ENCODE measurements at places on chromosomes 2 and 18. TPM values are rescaled to one million over a fixed set of nuclear protein-coding genes. Genes with fewer than 3 reads are reported as not detected.

DNA sequence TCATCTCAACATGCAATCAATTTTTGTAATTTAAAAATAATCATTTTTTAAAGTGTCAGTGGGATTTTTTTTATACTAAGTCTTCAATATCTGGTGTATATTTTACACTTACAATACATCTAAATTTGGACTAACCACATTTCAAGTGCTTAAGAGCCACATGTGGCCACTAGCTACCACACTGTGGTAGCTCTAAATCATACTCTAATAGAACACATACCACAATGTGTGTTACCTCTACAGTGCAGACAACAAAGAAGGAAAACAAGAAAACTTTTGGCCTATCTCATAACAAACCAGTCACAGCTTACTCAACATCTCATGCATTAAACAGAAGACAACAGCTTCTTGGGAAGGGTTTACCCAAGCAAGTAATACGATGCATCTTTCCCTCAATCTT is 24.5 kb downstream of the PIAS2 start:
- no peaks in the 10 kb centered on the region for H3K27me3 ChIP-seq
- H3K4me1 ChIP-seq, result no peaks in the 10 kb centered on the region
- no peak for DNase-seq
- no peak overlapping the region for H3K4me3 ChIP-seq

DNA sequence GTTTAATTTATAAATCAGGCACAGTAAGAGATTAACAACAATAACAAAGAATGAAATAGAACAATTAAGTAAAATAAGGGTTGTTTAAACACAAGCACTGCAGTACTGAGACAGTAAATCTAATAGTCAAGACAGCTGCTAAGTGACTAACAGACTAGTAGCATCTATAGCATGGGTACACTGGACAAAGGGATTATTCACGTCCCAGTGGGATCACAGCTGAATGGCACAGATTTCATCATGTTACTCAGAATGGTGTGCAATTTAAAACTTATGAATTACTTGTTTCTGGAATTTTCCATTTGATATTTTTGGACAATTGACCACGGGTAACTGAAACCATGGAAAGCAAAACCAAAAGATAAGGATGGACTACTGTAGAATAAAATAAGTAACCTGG is 161.9 kb upstream of the DAPL1 start:
- no peak overlapping the region for H3K4me3 ChIP-seq
- no peaks in the 10 kb centered on the region for H3K4me1 ChIP-seq
- no peak for DNase-seq

GRCh38 chr2:238004077-238004830 is 37.4 kb downstream of the UBE2F start:
- peak overlapping the region; percentile 1 for H3K27ac ChIP-seq
- peaks cover 18% of the 10 kb centered on the region for H3K4me1 ChIP-seq
- no peak overlapping the region for H3K4me3 ChIP-seq
- no peaks in the 10 kb centered on the region for H3K27me3 ChIP-seq

DNA sequence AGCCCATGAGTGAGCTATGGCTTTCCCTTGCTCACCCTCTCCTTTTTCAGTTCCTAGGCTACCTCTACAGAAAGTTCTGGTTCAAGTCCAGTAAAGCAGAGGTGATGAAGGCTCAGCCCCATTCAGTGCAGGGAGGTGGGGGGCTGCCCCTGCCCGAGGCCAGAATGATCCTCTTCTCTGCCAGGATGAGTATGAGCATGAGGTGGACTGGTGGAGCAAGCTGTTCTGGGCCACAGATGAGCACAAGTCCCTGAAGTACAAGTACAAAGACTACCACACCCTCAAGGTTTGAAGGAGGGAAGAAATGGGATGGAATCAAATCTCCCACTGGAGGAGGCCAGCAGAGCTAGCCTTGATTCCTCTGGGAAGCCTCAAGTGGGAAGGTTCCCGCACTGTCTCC is 42.4 kb downstream of the LMAN2L start:
- no peak for DNase-seq
- H3K27ac ChIP-seq, result no peak overlapping the region
- H3K27me3 ChIP-seq, result no peaks in the 10 kb centered on the region
- H3K36me3 ChIP-seq, result no peaks in the 10 kb centered on the region
- no peak overlapping the region for H3K4me3 ChIP-seq

DNA sequence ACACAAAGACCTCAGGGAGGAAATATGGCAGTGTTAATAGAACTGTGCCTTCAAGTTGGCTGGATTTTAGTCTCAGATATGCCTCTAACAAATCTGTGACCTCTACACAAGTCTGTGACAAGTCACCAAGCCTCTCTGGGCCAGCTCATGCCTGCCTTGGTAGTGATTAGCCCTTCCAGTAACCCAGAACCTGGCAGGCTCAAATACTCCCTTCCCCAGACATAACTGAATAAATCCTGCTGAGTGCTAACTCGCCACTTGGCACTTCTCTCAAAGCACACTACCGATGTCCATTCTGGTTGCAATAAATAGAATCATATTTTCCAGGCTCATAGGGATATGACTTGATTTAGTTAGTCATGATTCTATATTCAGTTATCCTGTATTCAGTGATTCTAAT is 15.3 kb upstream of the THSD7B start:
- H3K4me1 ChIP-seq, result no peaks in the 10 kb centered on the region
- DNase-seq, result no peak

DNA sequence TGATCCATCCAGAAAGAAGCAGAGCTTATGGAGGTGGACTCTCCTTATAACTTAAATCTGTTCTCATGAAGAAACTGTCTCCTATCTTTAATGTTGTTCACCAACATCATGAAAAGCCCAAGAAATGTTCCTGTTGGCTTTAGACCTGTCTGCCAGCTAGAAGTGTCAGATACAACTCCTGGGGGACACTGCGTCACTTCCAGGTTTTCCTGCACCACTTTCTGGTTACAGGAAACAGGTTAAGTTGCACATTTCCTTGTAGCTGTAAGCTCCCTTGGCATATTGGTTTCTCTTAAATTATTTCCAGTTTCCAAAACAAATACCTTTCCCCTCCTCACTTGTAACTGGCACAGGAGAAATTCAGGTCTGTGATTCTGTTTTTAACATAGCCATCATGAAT is 2.9 kb downstream of the CEP68 start:
- no peaks in the 10 kb centered on the region for H3K36me3 ChIP-seq
- no peak overlapping the region for H3K4me3 ChIP-seq
- no peak overlapping the region for H3K27ac ChIP-seq
- peaks cover 26% of the 10 kb centered on the region for H3K4me1 ChIP-seq
- DNase-seq, result no peak

DNA sequence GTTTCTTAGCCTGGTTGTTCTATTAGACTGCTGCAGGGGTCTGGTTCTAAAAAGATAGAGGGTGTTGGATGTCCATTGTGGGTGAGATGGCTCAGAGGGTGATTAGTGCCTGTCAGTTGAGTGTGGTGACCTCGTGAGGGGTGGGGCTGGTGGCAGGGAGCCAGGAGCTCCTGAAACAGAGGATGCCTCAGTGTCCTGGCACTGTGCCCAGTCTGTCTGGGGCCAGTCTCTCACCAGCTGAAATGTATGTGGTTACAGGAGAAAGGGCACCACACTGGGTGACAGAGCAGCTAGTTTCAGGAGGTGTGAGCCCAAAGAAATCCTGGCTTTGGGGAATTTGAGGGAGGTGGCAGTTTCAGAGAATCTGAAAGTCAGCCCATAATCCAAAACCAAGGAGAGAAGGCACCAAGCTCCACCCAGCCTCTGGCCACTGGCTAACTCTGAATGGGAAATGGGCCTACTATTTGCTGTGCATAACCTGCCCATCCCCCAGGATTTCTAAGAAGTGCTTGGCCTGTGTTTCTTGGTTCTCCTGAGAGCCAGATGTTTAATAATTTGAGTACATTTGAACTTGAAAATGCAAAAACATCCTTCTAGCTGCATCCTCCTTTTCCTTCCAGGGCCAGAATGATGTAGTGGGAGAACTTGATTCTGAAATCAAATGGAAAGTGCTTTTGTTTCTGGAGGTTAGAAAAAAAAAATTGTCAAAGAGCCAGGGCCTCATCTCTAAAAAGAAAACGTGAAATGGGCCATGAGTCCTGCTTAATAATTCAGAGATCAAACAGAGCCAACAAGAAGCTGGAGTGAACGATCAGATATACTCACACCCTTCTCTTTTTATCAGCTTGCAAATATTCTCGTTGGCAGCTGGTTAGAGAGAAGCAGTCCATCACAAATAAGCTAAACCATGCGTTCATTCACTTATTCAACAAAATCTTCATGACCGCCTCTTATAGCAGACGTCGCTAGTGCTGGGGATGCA is 92.3 kb downstream of the B3GNT2 start:
- peak; percentile 38 for DNase-seq
- H3K27ac ChIP-seq, result no peak overlapping the region
- H3K27me3 ChIP-seq, result no peaks in the 10 kb centered on the region
- no peaks in the 10 kb centered on the region for H3K36me3 ChIP-seq
- no peak overlapping the region for H3K4me3 ChIP-seq

GRCh38 chr2:159084384-159085370 is 116.2 kb downstream of the TANC1 start:
- no peak overlapping the region for H3K27ac ChIP-seq
- H3K4me3 ChIP-seq, result no peak overlapping the region
- H3K36me3 ChIP-seq, result no peaks in the 10 kb centered on the region
- no peak for DNase-seq
- H3K4me1 ChIP-seq, result no peaks in the 10 kb centered on the region
- H3K27me3 ChIP-seq, result no peaks in the 10 kb centered on the region

GRCh38 chr2:231709981-231710798 is 1.9 kb downstream of the PTMA start:
- H3K36me3 ChIP-seq, result peaks cover 27% of the 10 kb centered on the region
- peaks cover 60% of the 10 kb centered on the region for H3K4me1 ChIP-seq
- H3K4me3 ChIP-seq, result peak overlapping the region; percentile 91
- no peaks in the 10 kb centered on the region for H3K27me3 ChIP-seq
- peak overlapping the region; percentile 94 for H3K27ac ChIP-seq

DNA sequence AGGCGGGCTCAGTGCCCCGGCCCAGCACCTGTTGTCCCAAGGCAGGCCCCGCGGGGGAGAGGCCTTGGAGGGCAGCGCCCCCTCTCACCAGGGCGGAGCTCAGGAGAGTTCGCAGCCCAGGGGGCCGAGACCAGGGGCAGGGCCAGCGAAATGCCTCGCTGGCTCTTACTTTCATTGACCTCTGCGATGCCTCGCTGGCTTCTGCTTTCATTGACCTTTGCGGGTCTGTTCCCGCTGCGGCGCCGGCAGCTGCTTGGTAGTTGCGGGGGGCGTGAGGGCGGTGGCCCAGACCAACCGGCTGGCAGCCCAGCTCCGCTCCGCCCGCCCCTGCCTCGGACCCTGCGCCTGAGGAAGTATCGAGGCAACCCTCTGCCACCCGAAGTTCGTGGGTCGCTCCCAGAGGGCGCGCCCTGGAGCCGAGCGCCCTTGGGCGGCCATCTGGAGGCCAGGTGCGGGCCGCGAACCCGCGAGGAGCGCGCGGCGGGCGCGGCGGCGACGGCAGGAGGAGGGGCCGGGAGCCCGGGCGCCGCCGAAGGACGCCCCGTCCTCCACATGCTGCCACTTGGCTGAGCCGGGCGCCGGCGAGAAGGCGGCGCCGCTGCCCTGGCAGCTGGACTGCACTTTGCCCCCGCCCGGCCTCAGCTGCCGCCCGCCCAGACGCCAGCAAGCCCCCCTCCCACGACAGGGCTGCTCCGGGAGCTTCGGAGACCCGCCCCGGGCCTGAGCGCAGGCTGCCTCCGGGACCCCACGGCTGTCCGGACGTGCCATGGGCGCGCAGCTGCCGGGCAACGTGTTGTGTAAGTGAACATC is 118.0 kb upstream of the MSTN start:
- peaks cover 9% of the 10 kb centered on the region for H3K4me1 ChIP-seq
- peak; percentile 17 for DNase-seq
- H3K27ac ChIP-seq, result no peak overlapping the region
- H3K4me3 ChIP-seq, result peak overlapping the region; percentile 20
- H3K27me3 ChIP-seq, result peaks cover 9% of the 10 kb centered on the region
- no peaks in the 10 kb centered on the region for H3K36me3 ChIP-seq

- no peak overlapping the region for H3K4me3 ChIP-seq
- no peak overlapping the region for H3K27ac ChIP-seq
- H3K4me1 ChIP-seq, result peaks cover 29% of the 10 kb centered on the region
- DNase-seq, result no peak
- H3K27me3 ChIP-seq, result peaks cover 61% of the 10 kb centered on the region
- H3K36me3 ChIP-seq, result no peaks in the 10 kb centered on the region
Measured at GRCh38 chr2:104850361-104851290, 3.3 kb upstream of the POU3F3 start.

DNA sequence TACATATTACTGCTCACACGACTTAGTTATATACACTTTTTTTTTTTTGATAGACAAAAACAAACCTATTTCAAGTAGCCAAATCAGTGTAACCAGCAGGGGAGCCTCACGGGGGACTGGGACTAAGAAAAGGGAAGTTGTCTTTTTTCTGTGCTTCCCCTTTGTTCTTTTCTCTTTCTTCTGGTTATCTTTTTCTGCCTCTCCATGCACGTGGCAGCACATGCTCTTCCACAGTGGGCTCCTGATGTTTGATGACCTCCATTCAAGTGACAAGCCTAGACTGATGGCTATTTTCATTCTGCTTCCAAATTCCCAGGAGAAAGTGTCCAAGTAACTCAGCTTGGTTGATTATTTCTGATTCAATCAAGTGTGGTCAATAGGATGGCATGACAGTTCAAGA is 98.2 kb upstream of the STK39 start:
- no peak overlapping the region for H3K4me3 ChIP-seq
- no peaks in the 10 kb centered on the region for H3K27me3 ChIP-seq
- H3K4me1 ChIP-seq, result peaks cover 6% of the 10 kb centered on the region
- H3K27ac ChIP-seq, result no peak overlapping the region

- no peak overlapping the region for H3K4me3 ChIP-seq
- H3K27ac ChIP-seq, result no peak overlapping the region
- no peaks in the 10 kb centered on the region for H3K36me3 ChIP-seq
- DNase-seq, result no peak
Measured at GRCh38 chr2:71471276-71471675, 17.9 kb downstream of the DYSF start.

DNA sequence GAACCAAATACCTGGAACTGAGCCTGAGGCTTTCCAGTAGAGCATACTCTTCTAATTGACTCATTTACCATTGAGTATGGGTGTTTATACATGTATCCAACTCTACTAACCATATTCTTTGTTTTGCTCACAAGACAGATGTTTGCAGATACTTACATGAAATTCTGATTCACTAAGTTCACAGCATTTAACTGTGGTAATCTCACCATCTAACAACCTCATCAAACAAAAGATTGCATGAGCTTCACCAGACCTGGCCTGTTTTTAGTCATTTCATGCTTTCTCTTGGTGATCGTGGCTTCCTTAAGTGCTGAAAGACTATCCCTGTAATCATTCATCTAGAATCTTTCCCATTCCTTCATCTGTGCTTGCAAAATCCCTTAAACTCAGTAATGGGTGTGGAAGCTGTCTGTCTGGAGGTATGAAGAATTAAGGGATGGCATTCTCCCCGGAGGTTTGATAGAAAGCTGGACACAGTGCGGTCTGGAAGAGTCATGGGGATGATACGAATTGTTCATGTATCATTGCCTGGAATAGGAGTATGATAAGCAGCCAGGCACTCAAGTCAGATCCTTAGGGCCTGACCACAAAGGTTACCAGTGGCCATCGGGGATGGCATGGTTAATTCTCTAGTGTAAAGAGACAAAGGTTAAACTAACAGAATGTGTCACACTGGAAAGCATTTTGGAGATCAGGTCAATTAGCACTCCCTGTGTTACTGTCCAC is 42.0 kb upstream of the IL1R1 start:
- peaks cover 6% of the 10 kb centered on the region for H3K4me1 ChIP-seq
- H3K27me3 ChIP-seq, result no peaks in the 10 kb centered on the region

Gene CD8B2
- total RNA-seq, result 0.36 TPM

Gene RPRM
- total RNA-seq, result not detected

Gene GNAL
- total RNA-seq, result 15.0 TPM

Gene CD28
- total RNA-seq, result 0.54 TPM

Gene FSHR
- total RNA-seq, result not detected

Gene NRP2
- 0.40 TPM for total RNA-seq

Gene EPB41L3
- total RNA-seq, result 6.0 TPM

Gene RAMP1
- total RNA-seq, result 4.9 TPM

Gene TRIM43B
- not detected for total RNA-seq

Gene CTDSP1
- 273 TPM for total RNA-seq

Gene LBX2
- 1.7 TPM for total RNA-seq

Data from natural killer cell (primary cell).